ENCODE measurements at places on chromosomes 5 and 9.

DNA sequence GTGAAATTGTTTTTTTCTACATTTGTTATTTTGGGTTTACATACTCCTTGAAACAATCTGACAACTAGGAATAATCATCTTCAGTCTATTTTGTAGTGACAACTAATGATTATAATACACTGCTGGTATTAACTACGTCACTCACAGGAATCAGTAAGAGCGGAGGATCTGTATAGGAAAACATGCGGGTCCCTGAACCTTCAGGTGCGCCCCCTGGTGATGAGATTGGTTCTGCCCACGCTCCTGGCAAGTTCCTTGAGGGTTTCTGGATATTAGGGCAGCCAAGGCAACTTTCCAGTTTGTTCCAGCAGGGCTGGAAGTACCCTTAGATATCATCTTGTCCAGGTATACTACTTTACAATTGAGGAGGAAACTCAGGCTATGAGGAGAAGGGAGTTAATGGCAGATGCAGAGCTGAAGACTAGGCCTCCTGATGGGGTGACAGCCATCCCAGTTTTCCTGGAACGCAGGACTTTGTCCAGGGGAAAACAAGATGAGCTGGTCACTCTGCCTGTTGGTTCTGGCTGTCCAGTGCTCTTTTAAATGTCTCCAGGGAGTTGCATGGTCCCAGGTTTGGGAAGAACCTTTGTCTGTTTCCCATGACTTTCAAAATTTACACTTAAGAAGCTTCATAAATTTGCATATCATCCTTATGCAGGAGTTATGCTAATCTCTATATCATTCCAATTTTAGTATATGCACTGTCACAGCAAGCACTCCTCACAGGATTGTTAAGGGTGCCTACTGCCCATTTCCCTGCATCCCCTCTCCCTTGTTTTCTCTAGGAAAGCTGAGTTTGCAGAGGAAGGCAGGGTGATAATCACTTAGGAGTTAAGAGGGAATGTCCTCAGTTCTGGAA lies 14.9 kb upstream of the WNT8A start:
- H3K36me3 ChIP-seq = no peaks in the 10 kb centered on the region
- H3K4me3 ChIP-seq = no peak overlapping the region
- H3K27ac ChIP-seq = no peak overlapping the region
- H3K27me3 ChIP-seq = no peaks in the 10 kb centered on the region

- H3K36me3 ChIP-seq = peaks cover 3% of the 10 kb centered on the region
- H3K27me3 ChIP-seq = no peaks in the 10 kb centered on the region
- H3K4me1 ChIP-seq = peaks cover 4% of the 10 kb centered on the region
- no peak for DNase-seq
Measured at GRCh38 chr5:59287884-59288283, 605.6 kb downstream of the PDE4D start.

DNA sequence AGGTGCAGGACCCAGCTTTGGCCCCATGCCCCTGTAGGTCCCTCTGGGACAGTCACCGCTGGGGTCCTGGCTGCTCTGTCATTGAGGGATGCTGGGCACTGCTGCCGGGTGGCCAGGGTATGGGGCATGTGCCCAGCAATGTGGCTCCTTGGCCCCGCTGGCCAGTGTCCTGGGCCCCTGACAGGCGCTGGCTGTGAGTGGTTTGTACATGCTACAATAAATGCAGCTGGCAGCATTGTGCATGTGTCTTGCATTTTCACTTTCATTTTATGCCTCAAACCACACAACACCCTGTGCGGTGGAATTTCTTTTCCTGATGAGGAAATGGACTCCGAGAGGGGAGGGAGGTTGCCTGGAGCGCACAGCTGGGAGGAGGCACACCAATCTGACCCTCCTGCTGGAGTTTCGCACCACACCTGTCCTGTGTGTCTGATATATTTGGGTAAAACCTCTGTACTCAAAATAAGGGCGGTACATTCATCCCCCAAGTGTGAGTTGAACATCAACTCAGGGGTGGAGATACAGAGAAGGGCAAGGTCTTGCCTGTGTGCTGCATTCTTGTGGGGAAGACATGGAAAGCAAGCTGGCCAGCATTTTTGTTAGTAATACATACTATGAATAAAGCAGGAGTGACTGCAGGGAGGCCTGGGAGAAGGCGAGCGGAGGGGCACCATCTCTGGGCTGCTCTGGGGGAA lies 11.7 kb downstream of the TSPAN17 start:
- DNase-seq = peak; percentile 47
- H3K4me1 ChIP-seq = no peaks in the 10 kb centered on the region
- H3K27ac ChIP-seq = no peak overlapping the region
- no peak overlapping the region for H3K4me3 ChIP-seq
- no peaks in the 10 kb centered on the region for H3K36me3 ChIP-seq
- H3K27me3 ChIP-seq = no peaks in the 10 kb centered on the region

DNA sequence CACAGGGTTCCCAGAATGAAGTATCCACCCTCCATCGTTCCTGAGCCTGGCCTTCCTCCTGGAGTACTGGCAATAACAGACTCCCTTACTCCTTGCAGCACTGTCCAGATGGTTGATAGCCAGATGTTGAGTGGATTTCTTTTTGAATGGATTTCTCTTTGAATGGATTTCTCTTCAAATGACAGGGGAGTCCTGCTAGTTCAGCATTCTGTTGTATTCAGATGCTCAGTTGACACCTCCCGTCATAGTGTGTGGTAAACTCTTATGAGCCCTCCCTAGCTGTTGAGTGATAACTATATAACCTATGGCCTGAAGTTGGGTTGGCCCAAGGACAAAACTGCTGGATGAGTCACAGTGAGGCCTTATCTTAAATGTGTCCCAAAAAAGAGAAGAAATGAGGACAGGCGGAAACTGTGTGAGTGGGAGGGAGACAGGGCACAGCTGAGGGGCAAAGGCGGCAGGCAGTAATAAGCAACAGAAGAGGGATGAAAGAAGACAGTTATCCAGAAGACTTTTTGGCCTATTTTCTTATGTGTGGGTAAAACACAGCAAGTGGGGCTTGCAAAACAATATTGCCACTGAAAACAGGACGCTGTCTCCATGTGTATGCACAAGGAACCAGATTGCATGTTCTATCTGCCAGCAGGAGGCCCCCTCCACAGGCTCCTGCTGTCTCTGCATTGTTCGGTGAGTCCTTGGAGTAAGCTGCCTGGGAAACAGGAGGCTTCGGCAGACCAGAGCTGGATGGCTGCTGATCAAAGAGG lies 209.5 kb upstream of the S1PR3 start:
- H3K27me3 ChIP-seq = no peaks in the 10 kb centered on the region

DNA sequence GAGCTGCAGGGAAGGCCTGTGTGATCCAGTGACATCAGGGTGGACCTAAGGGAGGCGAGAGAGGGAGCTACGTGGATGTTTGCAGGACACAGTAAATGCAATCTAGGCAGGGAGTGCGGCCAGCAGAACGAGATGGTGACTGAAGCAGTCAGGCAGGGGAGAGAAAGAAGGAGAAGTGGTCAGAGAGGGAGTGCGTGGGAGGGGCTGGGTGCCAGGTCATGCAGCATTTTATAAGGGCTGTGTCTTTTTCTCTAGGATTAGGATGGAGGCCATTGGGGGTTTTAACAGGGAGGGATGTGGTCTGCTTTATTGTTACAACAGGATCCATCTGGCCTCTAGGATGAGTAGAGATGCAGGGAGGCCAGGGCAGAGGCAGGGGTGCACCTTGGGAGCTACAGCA lies 80.4 kb downstream of the DCP2 start:
- H3K27me3 ChIP-seq = no peaks in the 10 kb centered on the region
- DNase-seq = no peak
- peaks cover 7% of the 10 kb centered on the region for H3K4me1 ChIP-seq
- no peak overlapping the region for H3K4me3 ChIP-seq

- H3K4me1 ChIP-seq = peaks cover 22% of the 10 kb centered on the region
- no peak for DNase-seq
Measured at GRCh38 chr5:171421331-171422262, 2.1 kb downstream of the FGF18 start.

GRCh38 chr5:133222521-133222920 lies 170.7 kb downstream of the HSPA4 start:
- peaks cover 6% of the 10 kb centered on the region for H3K4me1 ChIP-seq
- H3K36me3 ChIP-seq = no peaks in the 10 kb centered on the region
- no peaks in the 10 kb centered on the region for H3K27me3 ChIP-seq
- H3K4me3 ChIP-seq = no peak overlapping the region

- no peaks in the 10 kb centered on the region for H3K36me3 ChIP-seq
- H3K4me3 ChIP-seq = no peak overlapping the region
- H3K4me1 ChIP-seq = peaks cover 34% of the 10 kb centered on the region
- no peaks in the 10 kb centered on the region for H3K27me3 ChIP-seq
Measured at GRCh38 chr5:142293486-142293885, 31.3 kb downstream of the SPRY4 start.

DNA sequence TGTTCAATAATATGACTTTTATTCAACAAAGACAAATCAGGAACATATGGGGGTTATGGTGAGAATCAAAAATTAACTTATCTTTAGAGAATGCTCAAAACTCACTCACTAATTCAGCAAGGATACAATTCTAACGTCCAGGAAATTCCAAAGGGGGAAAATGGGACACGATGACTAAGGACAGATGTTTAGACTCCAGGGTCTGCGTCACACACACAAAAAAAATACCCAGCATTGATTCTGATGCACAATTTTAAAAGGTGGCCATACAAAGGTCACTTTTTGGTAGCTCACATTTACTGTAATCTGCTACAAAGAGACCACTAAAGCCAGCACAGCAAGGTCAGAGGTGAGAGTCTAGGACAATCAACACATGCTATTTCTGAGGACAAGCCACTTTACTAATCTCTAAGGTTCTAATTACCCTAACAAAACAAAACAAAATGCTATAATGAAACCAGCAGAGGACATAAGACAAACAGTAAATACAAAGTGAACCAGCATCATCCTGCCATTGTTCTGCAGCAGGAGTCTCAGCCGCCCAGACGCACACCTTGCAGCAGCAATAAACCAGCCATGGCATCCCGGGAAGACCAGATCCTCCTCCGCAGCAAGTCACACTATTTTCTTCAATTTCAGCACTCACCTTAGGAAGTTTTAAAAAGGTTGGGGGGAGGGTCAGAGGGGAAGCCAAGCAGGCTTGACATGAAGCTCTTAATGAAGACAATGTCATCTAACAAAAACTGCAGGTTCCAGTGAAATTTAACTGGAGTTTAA lies 57.8 kb downstream of the TTC39B start:
- no peak overlapping the region for H3K27ac ChIP-seq
- peaks cover 17% of the 10 kb centered on the region for H3K4me1 ChIP-seq
- H3K4me3 ChIP-seq = no peak overlapping the region
- H3K36me3 ChIP-seq = no peaks in the 10 kb centered on the region

- H3K4me3 ChIP-seq = no peak overlapping the region
- peaks cover 8% of the 10 kb centered on the region for H3K4me1 ChIP-seq
- H3K27ac ChIP-seq = no peak overlapping the region
- DNase-seq = no peak
- H3K27me3 ChIP-seq = no peaks in the 10 kb centered on the region
- no peaks in the 10 kb centered on the region for H3K36me3 ChIP-seq
Measured at GRCh38 chr9:100637787-100638186, 59.9 kb downstream of the CAVIN4 start.

DNA sequence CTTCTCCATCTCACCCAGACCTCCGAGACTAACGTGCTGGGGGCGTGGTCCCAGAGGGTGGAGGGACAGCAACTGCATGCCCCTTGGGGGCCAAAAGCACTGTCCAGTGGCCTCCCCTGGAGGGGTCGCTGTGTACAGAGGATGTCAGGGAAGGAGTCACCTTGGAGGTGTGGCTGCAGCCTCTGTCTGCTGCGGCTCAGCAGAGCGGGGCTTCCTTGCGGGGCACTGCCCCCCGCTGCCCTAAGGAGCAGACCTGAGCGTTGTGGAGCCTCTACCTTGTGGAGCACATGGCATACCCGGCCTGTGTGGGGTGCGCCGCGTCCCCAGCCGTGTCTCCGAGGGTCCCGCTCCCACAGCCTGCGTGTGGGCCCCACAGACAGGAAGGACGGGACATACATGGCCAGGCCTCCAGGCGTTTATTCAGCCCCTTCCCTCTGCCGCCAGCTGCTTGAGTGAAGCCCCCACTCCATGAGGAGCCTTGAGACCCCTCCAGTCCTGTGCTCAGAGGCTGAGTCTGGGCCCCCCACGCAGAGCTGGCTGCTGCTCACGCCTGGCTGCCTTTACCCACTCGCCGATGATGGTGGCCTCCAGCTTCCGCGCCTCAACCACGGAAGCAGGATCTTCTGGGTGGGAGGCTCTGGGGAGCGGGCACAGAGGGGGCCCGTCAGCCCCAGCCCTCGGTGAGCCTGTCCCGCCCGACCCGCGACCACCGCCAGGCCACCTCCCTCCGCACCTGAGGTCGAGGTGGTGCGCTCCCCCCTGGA lies 4.2 kb downstream of the DPP7 start:
- DNase-seq = no peak
- H3K27me3 ChIP-seq = peaks cover 6% of the 10 kb centered on the region
- H3K36me3 ChIP-seq = peaks cover 13% of the 10 kb centered on the region
- peaks cover 7% of the 10 kb centered on the region for H3K4me1 ChIP-seq

- H3K4me3 ChIP-seq = no peak overlapping the region
- peak overlapping the region; percentile 69 for H3K27ac ChIP-seq
- no peaks in the 10 kb centered on the region for H3K36me3 ChIP-seq
- no peaks in the 10 kb centered on the region for H3K27me3 ChIP-seq
- no peak for DNase-seq
- H3K4me1 ChIP-seq = peaks cover 12% of the 10 kb centered on the region
Measured at GRCh38 chr5:85591311-85591710, 1026.4 kb upstream of the COX7C start.

GRCh38 chr5:68646144-68646543 lies 430.6 kb downstream of the PIK3R1 start:
- H3K36me3 ChIP-seq = no peaks in the 10 kb centered on the region
- DNase-seq = no peak
- no peaks in the 10 kb centered on the region for H3K4me1 ChIP-seq
- H3K27me3 ChIP-seq = no peaks in the 10 kb centered on the region
